Stimulated activated naive CD4-positive, alpha-beta T cell (primary cell): ENCODE measurements at places on chromosomes 16 and 17.
A peak's percentile ranks its signal among the peaks of the same experiment; 100 is the strongest.

DNA sequence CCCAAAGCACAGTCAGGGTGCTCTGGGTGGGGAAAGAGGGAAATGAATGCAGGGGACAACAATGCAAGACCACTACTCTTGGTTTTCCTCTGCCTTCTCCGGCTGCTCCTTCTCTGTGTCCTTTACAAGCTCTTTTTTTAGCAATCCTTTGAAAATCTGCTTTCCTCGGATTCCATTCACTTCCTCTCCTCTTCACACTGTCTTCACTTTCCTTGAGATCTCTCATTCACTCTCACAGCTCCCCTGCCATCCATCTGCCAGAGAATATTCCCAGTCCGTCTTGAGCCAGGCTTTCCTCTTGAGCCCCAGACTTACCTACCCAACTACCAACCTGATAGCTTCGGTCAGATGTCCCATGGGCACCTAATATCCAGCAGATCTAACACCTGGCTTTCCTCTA, 11.0 kb upstream of the SPOP start:
- no peak for DNase-seq

DNA sequence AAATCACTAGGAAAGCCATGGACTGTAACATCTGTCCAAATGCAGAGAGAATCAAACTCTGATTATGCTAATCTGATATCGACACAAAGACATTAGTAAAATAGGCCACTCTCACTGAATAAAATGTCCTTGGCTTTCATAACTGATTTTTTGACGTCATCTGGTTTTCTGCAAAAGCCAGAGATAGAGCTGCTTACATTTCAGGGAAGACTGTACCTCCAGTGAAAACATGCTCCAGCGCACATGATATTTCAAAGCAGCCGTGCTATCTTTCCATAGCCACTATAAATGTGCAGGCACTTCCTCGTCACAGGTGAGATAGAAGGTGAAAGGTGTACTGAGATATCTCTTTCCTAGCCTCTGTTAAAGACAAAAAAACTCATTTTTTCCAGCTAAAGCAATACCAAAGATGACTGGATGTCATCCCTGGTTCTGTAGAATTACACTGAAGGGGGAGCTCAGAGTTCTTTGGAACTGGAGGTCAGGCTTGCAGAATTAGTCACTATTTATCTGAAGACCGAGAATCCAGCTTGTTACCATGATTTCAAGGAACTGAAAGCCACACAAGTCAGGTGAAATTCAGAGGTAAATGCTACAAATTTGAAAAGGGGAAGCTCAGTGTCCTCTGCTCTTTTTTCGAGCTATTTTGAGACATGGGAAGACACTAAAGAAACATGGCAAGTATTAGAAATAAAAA, 249.5 kb downstream of the CA10 start:
- no peak for DNase-seq

GRCh38 chr17:31357091-31357490, 34.4 kb upstream of the RAB11FIP4 start:
- DNase-seq = no peak

DNA sequence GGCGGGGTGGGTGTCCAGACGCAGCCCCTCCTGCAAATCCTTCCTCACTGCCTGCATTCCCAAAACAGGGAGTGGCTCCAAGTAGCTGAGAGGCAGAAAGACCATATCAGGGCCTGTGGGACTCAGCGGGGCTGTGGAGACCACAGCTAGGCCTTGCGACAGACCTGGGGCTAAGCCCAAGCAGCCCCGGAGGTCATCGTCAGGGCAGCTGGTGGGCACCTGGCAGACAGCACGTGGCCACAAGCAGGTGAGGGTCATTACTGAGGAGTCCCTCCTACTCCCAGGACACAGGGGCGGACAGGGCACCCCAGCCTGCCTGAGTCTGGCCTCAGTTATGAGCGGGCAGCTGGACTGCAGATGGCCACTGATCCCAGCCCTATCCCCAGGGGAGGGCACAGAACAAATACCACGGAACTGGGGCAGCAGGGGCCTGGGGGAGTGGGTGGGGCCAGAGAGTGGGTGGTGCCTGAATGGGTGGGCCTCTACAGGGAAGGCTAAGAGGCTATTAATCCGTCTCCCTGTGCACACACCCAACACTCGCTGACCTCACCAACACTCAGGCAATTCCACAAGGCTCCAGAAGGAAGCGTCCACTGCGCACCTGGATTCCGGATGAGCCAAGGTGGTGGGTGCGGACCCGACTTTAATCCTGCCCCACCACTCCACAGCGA, 8.5 kb downstream of the HS3ST6 start:
- DNase-seq = no peak

DNA sequence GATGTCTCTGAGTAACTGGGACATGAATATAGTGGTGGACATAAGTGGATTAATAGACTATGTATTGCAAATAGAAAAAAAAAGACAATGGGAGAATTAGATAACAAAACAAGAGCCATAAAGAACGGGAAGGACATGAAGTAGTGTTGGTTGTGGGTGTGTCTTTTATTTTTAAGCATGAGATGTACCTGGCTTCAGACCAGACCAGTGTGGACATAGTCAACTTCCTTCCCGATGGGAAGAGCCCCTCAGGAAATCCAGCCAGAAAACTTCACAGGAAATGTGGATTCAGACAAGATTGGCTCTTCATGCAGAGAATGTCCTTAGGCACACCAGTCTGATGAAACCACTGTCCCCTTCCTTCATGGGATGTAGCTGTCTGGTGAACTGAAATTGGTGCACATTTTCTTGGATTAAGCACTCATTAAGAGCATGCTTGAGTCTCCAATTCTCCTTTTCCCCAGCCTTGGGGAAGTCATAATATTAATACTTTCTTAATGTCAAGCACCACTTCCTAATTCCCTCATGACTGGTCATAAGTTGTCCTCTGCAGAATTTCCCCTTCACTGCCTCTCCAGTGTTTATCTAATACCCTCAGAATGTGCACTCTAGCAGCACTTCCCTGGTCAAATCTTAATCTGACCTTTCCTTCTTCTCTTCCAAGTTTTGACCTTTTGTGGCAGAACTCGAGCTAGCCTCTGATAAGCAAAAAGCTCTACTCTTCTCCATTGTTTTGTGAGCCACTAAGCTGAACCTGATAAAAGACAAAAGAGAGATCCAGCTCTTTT, 350.6 kb upstream of the MAF start:
- no peak for DNase-seq

DNA sequence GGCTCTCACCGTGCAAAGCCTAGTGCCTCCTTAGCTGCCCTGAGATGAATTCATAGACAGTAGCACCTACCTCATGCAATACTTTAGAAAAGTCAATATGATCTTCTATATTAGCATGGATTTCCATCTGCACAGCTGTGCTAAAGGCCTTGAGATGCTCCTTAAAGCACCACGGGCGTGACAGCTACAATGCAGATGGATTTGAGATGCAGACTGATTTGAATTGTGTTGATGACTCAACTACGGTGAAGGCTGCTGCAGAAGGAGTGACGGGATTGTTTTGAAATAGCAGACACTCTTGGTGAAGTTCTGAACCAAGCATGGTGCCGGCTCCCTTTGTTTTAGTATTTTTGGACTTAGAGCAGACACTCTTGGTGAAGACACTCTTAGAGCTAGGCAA, 88.2 kb downstream of the SPECC1 start:
- no peak for DNase-seq

GRCh38 chr17:43808076-43808475, 24.9 kb downstream of the MPP3 start:
- no peak for DNase-seq

DNA sequence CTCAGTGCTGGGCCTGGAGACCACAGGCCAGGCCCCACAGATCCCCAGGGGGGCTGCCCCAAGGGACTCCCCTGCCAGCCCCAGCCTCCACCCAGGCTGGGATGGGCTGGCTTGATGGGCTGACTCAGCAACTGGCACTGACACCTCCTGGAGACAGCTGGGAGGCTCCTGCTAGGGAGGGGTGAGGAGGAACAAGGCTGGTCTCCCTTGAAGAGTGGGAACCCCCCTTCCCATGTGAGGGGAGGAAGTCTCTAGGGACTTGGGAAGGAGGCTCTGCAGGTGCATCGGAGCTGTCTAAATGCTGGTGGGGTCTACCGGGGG, 10.4 kb downstream of the NHERF1 start:
- DNase-seq = no peak

- no peak for DNase-seq
Measured at GRCh38 chr16:16143931-16144330, 79.4 kb downstream of the ABCC6 start.

DNA sequence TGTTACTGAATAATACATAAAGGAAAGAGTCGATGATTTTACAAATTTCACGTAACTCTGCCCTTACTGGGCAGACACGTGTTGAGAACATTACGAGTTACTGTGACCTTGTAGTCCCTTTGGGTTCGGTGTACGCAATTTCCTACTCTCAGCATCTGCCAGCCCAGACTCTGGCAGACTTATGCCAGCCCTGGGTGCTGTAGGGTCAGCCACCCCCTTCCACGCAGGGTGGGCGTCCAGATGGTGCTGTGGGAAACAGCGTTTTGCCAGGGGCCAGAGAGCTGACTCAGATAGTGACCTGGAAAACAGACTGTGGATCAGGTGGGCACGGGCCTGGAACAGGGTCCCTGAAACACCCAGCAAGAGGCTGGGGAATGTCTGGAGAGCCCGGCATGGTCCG, 148.9 kb downstream of the RPTOR start:
- DNase-seq = no peak

DNA sequence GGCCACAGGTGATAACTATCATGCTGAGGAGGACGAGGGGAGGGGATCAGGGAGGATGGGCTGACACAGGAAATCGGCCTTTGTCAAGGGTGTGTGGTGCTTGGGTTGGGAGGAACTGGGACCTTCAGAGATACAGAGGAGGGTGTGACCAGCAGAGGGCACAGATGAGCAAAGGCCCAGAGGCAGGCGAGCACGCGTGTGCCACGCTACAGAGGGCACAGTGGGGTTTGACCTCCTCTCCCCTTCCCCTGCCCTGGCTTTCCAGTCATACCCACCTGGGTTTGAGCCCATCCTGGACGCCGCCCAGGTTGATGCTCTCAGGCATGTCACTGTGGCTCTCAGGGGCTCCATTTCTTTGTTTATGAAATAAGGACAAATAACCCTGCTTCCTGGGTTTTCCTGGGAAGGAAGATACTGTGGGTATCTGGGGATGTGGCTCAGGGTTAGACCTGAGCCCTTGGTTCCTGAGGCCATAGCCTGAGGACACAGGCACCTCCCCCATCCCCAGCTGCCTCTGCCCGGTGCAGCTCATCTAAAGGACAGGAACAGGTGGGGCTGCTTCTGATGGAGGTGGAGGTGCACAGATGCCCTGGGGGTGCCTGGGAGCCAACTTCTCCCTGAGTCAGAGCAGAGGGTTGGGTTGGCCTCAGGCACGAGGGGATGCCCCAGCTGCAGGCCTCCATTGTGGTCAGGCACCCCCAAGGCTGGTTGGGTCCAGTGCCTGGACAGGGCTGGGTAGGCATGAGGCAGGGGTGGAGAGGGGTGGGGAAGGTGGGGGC, 51.8 kb downstream of the BEAN1 start:
- peak; percentile 45 for DNase-seq

DNA sequence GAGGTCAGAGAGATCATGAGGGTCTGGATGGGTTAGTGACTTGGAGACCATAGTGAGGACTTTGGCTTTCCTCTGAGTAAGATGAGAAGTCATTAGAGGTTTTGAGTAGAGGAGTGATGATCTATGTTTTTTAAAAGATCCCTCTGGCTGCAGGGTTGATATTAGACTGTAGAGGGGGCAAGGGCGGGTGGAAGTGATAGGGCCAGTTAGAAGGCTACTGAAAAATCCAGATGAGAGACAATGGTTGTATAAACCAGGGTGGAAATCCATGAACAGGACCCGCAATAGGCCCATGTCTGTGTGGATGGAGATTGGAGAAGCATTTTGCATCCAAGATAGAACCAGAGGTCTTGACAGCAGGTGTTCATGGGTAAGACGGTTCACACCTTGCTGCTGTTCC, 9.8 kb downstream of the ITGAL start:
- DNase-seq = peak; percentile 3

GRCh38 chr16:85206472-85207356, 94.4 kb upstream of the CIBAR2 start:
- DNase-seq = no peak
